ENCODE measurements at places on chromosomes 2 and 18.

DNA sequence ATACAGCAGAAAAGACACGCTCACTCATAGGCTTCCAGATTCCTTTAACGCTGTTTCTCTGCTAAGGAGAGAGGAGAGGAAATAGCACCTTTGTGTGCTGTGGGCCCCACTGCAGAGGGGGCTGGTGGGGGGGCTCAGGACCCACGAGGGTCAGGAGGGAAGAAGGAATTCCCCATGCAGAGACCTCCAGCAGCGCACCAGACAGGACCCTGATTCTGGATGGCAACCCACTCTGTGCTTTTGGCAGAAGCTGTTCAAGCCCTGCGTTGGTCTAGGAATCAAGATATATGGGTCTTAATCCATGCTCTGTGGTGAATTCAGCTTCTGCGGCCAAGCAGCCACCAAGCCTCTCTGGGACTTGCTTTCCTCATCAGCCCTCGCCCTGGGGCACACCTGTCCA is 31.0 kb downstream of the MYCN start:
- DNase-seq, result no peak

DNA sequence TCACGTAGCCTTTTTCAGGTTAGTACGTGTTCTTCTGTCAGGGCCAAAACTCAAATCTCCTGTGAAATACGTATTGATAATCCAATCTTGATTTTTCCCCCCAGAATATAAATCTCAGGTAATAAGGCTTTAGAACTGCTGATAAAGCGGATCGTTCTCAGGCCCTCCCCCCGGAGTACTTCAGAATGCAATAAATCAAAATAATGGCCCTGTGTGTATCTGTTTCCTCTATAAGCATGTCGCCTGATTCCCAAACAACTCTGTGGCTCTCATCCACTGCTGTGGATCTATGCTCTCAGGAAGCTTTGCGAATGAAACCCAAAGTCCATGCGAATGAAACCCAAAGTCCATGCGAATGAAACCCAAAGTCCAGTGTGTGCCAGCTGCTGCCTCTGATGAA is 49.4 kb downstream of the IMPA2 start:
- no peak for DNase-seq

- no peak for DNase-seq
Observed at GRCh38 chr18:49862656-49863385, 49.5 kb upstream of the ACAA2 start.

DNA sequence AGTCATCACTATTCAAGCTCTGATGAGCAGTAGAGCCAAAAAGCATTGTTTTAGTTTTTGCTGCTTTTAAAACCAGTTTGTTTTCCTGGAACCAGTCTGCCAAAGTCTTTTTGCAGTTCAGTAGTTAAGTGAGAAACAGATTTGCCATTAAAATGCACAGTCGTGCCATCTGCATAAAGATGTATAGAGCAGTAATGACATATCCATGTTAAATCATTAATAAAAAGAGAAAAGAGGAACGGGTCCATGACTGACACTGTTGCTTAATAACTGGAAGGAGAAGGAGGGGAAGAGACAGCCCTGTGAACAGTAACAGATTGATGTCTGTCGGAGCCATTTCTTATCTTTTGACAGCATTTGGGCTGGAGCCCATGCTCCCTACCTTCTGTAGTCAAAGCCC is 704.6 kb downstream of the SATB2 start:
- DNase-seq, result no peak

DNA sequence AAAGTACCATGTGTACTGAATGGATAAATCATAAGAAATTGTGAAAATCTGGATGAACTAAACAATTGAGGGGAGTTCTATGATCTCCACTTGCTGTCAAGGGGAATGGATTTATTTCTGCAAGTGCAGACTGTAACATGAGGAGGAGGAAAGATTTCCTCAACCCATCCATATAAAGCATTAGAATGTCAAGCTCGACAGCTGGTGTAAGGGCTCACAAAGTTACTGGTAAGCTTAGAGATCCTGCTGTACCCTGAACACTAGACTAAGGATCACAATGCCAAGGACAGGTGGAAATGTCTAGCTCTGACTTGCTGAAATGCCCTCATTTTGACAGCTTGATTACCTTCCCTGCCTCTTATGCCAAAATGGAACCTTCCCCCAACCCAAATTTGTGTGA is 125.3 kb downstream of the TCF4 start:
- no peak for DNase-seq

- peak; percentile 17 for DNase-seq
Observed at GRCh38 chr2:9461079-9461478, 13.3 kb upstream of the IAH1 start.

DNA sequence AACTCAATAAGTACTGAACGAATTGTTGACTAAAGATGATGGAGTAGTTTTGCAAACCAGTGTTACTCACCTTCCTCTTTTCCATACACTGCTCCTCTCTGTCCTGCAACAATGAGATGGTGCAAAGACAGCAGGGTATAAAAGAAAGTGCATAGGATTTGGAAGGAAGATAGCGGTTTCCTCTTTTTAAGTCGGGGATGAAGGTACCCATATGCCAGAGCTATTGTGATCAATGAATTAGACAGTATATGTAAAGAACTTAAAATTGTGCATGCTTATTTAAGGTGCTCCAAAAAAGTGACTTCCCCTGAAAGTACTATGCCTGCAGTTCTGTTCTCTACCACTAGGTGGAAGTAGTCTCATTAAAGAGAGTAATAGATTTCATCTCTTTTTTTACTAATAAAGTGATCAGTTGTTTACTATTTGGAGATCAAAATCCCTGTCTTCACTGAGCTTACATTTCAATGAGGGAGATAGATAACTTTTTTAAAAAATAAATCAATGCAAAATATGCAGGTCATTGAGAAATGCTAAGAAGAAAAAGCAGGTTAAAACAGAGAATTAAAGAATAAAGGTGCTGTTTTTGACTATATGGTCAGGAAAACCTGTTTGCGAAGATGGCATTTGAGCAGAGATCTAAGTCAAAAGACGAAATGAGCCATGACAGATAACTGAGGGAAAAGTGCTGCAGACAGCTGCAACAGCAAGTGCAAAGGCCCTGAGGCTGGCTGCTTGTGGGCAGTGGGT is 339.7 kb upstream of the SLC14A2 start:
- peak; percentile 35 for DNase-seq

GRCh38 chr2:101387151-101387834 is at the start of gene CREG2:
Gene CREG2, minus strand, starts transcription at chr2:101387503. Its CDS starts 46 bp downstream, at chr2:101387457.
- peak; percentile 51 for DNase-seq

DNA sequence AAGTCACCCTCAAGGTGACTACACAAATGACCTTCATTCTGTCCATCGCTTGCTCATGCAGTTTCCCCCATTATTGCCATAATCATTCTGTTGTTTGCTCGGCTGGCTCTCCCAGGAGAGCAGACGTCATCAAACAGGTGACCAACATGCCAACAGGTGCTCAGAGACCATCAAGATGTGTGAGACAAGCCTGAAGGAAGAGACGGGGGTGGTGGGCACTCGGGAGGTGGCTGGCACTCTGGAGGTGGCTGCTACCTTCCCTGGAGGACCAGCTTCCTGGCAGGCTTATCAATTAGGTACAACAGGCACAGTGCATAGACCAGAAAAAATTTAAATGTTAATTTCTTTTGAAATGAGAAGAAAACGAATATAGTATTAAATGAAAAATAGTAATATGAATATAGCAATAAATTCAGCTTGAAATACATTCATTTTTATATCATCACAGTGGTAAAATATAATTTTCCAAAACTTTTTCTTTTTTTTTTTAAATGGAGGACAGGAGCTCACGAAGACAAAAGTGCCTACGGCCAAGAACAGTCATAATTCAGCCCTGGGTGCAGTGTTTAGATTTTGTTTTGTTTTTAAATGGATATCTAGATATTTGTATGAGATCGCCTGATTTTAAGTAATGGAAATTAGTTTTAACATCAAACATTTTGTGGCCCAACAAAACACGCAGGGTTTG is 16.9 kb upstream of the HAAO start:
- DNase-seq, result no peak

- DNase-seq, result no peak
Observed at GRCh38 chr2:20164061-20164733, 60.7 kb downstream of the SDC1 start.

DNA sequence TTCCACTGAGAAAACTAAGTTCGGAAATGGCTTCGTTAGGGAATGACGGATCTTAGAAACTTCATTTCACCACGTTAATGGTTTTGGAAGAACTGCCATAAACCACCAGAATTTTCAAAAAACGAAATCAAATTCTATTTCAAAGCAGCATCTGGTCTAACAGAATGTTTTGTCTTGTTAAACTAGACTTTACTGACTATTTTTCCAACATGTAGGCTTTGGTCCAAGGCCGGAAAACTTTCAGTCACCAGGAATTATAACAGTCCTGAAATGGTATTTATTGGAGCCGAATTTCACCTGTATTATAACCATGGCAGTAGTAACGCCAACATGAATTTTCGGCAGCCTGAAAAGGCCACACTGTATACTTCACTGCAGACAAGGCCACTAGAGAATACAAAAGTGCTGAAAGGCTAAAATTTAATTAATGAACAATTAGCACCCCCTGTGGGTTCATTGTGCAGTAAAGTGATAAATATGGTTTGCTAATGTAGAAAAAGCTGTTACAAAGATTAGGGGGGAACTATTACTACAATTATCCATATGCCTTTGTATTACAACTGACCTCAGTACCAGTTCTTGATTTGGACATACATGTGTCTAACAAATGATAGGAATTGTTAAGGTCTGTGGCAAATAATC is 116.4 kb downstream of the ZNF521 start:
- no peak for DNase-seq

GRCh38 chr2:227772932-227773331 is 27.2 kb downstream of the SCYGR8 start:
- DNase-seq, result no peak

GRCh38 chr18:11868230-11868629 is 17.0 kb downstream of the CHMP1B start:
- no peak for DNase-seq

GRCh38 chr18:37567994-37568359 is 2.4 kb upstream of the CELF4 start:
- no peak for DNase-seq

DNA sequence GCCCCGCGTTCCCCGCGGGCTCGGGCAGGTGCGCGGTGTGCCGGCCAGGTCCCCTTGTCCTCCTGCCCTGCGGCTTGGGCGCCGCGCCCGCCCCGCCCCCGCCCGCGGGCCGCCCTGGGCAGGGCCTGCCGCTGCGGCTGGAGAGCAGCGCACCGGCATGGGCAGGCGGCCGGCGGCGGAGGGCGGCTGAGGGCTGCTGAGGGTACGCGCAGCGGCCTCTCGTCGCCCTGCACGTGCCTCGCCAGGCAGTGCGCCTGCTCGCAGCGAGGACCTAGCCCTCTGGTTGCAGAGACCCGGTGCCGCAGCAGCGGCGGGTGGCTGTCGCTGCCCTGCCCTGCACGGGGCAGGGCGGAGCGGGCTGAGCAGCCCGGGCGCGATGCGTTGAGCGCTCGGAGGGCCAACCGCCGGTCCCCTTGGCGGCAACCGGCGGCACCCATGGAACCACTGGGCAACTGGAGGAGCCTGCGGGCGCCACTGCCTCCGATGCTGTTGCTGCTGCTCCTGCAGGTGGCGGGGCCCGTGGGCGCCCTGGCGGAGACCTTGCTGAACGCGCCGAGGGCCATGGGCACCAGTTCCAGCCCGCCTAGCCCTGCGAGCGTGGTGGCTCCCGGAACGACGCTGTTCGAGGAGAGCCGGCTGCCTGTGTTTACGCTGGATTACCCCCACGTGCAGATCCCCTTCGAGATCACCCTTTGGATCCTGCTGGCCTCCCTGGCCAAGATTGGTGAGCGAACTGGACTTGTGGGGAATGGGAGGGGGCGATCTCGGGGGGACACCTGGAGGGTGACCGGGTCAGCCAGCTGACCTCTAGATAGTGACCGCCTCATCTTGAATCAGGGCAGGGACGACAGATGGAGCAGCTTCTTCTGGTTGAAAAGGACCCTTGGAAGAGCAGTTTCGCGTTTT is at the start of gene SLC9A2:
Gene SLC9A2 (plus strand): TSS at position 140 of the 906 bp plus-strand sequence. CDS start 296 bp downstream, at position 436.
- no peak for DNase-seq

DNA sequence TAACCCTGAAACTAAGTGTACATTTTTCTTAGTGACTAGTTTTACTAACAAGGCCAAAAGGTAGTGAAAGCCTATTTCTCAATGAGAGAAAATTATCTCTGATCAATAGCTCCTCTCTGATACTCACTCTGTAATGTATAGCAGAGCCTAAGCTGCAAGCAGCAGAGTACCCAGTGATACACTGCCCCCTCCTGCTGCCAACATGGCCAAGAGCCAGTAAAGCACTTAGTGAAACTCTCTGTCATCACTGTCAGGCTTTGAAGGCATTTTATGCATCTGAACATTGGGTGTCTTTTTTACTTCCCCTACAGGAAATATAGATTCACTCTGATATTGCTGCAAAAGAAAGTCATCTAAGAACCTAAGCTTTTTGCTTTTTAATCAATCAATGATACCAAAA is 784.1 kb upstream of the CDH7 start:
- peak; percentile 21 for DNase-seq

GRCh38 chr2:15367205-15367604 is 193.9 kb downstream of the NBAS start:
- no peak for DNase-seq

DNA sequence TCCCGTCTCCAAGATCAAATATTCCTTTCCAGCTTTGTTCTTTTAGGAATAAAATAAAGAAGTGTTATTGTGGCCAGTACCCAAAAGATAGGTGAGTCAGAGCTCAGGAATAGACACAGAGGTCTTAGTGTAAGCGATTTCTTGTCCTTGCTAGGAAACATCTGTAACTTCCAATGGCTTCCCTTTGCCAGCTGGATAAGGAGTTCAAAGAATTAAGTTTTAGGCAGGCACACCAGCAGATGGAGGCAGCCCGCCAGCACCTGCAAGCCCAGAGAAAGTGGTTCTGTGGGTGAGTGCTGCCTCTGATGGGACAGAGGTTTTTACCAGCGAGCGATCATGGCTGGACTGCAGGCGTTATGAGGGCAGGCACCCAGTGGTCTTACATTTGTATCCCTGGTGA is 125.4 kb downstream of the MGAT5 start:
- no peak for DNase-seq

DNA sequence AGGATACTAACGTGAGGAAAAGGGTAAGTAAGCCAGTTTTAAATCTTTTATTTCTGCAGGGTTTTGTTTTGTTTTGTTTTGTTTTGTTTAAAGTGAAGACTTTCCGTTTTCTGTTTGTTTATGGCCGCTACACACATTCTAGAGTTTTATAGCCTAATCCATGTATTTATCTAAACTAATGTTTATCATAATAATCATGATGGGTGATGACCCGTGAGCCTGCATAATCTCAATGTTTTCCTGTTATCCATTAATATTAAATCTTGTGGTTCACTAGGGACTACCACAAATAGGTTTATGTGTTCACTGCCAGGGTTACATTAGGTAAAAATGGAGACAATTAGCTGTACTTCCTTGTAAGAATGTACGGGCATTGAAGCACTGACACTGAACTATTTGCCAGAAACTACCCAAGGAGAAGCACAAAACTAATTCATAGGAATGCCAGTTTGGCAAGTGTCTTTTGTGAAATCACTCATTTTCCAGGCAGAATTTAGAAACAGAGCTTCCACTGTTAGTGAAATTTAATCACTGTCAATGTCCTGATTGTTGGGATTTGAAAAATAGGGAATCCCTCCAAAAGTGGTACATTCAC is 574.8 kb downstream of the LRP1B start:
- DNase-seq, result no peak

- no peak for DNase-seq
Observed at GRCh38 chr2:109630441-109631430, 16.6 kb downstream of the SOWAHC start.

GRCh38 chr2:202821206-202822160 is 50.1 kb downstream of the ICA1L start:
- no peak for DNase-seq

- no peak for DNase-seq
Observed at GRCh38 chr2:20072436-20073158, 21.2 kb upstream of the LAPTM4A start.
